Thoracic aorta (tissue), 2 donors: ENCODE measurements at places on chromosomes 1 and 21.

- DNase-seq: no peak
These were observed 32.9 kb downstream of the RASAL2 start for GRCh38 chr1:178126741-178127185.

GRCh38 chr1:11929849-11930248 is 3.6 kb upstream of the KIAA2013 start:
- peak; percentile 42 for DNase-seq

- DNase-seq: peak; percentile 31
These were observed 37.3 kb downstream of the PABPC4 start for GRCh38 chr1:39539252-39539790.

GRCh38 chr21:36747815-36748383 is 49.0 kb downstream of the SIM2 start:
- DNase-seq: no peak

DNA sequence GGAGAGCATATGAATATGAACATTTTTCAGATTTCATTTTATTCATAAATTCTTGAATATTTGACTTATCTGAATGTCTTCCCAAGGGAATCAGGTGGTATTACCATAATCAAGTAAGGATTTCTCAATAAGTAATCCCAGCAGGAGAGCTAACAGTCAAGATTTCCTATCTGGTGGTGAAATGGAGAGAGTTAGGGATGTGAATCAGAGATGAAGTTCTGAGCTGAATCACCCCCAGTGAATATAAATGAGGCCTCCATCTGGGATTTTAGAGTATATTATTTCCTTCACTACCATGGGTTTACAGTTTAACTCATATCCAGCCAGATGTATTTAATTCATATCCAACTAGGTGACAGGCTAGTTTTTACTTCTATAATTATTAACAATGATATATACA is 61.5 kb upstream of the RGS2 start:
- DNase-seq: no peak

DNA sequence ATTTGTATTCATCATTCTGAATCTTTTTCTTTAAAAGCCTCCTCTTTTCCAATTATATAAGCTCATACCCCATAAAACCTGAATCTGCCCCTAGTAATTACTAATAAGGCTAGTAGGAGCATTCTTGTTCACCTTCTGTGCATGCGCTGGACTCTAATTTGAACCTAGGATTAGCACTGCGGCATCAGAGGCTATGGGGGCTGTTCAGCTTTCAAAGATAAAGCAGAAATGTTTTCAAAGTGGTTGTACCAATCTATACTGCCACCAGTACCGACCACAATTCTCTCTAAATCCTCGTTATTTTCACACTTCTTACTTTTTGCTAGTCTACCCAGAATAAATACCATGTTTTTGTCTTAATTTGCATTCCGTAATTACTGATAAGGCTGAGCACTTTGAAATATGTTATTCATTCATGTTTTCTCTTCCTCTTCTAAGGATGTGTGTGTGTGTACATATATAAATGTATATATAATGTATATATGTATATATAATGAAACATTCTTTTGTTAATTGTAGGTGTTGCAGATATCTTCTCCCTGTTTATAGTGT is 1.6 kb upstream of the DDX59 start:
- DNase-seq: no peak

DNA sequence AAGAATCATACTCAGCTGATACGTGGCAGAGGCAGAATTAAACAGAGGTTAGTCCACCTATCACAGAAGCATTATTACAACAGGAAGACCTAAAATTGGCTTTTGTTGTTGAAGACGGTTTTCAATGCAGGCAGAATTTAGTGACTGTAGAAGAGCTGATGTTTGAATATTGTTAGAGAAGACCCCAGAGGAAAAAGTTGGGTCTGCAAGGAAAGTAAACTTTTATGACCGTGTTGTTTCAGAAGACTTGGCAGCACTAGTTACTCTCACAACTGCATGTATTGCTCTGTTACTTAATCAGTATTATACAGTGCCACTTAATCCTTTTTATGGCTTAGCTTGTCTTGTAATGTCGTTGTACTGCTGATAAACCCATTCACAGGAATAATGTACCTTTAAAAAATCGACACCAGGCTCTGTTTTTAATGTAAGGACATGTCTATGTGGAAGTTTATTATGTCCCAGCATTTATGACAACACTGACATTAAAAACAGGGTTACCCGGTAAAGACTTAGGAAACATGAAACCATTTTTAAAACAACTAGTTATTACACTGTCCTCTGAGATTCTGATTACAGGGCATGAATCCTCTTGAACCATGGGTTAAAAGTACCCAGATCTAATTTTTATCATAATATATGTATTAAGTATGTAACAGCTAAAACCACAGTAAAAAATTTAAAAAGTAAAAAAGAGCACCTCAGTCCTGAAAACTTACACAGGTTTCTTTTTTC is 235.4 kb downstream of the TTLL7 start:
- DNase-seq: no peak

DNA sequence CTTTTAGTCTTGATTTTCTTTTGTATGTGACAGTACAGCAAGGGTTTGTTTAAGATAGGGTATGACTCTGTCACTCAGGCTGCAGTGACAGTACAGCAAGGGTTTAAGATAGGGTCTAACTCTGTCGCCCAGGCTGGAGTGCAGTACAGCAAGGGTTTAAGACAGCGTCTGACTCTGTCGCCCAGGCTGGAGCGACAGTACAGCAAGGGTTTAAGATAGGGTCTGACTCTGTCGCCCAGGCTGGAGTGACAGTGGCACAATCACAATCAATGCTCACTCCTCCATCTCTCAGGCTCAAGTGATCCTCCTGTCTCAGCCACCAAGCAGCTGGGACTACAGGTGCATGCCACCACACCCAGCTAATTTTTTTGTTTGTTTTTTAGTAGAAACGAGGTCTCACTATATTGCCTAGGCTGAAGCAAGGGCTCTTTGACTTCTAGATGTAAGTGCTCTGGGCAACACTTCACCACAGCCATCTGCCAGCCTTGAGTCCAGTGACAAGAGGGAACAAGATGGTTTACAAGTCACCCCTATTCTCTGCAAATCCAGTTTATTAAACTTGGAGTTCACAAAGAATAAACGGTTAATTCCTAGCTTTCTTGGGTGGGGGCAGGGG is 965 bp upstream of the SH2D5 start:
- no peak for DNase-seq

DNA sequence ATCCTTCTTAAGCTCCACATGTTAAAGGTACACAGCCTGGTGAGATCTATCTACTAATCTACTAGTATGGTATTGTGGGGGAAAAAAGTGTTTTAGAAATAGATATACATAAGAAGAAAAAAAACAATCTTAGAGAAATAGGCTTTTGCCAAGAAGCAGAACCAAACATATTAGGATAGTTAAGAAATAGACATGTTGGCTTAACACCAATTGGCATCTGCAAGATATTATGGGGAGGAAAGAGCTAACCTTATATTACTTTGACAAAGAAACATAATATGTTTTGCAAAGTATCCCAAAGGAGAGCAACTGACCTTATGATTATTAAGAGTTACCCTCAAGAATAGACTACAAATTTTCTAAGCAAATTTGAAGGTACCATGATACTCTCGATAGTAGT is 202.9 kb downstream of the BRINP3 start:
- no peak for DNase-seq

- no peak for DNase-seq
These were observed 51.4 kb upstream of the GJA8 start for GRCh38 chr1:147851149-147851548.

GRCh38 chr21:45074818-45075595 is 627 bp downstream of the ADARB1 start:
- DNase-seq: no peak

GRCh38 chr21:15206514-15206913 is 141.7 kb upstream of the NRIP1 start:
- DNase-seq: no peak

DNA sequence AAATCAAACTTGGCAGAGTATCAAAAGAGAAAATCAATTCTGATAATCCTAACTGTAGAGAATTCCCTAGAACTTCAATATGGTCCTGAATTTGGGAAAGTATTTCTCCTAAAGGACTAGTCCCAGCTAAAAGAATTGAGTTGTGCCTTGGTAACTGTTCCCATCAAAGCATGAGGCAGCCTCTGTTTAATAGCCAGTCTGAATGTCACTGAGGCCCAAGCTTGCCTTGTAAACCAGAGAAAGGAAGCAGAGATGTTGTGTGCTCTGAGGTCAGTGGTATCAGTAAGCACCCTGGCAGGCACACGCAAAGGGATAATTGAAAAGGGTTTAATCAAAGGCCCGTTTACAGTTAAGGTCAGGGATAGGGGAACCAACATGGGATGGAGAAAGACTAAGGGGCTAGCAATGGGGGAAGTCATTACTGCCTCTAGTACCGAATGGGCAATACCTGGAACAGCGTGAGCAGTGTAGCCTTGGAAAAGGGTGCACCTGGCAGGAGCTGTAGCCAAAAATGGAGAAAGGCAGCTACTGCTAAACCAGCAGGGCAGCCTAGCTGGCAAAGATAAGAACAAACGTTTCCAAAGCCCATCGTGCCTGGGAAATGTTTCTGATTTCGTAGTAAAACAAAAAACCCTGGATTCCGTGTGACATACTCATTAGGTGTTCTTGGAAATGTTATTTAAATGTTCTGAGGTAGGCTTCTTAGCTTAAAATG is 635.5 kb downstream of the PLPP3 start:
- no peak for DNase-seq

DNA sequence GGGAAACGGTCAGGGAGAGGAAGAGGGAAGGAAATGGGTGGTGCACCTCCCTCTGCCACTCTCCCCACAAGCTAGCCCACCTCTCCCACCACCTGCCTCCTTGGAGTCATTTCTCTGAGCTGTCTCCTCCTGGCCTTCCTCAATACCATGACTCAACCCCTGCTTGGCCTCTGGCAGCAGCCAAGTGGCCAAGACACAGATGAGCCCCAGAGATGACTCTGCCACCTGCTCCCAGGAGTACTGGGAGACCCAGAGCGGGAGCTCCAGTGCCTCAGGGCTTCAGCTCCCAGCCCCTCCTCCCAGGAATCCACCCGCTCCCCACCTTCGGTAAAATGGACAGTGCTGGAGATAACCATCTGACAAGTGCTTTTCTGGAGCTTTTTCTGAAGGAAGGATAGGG is 2.6 kb downstream of the S100A16 start:
- no peak for DNase-seq

DNA sequence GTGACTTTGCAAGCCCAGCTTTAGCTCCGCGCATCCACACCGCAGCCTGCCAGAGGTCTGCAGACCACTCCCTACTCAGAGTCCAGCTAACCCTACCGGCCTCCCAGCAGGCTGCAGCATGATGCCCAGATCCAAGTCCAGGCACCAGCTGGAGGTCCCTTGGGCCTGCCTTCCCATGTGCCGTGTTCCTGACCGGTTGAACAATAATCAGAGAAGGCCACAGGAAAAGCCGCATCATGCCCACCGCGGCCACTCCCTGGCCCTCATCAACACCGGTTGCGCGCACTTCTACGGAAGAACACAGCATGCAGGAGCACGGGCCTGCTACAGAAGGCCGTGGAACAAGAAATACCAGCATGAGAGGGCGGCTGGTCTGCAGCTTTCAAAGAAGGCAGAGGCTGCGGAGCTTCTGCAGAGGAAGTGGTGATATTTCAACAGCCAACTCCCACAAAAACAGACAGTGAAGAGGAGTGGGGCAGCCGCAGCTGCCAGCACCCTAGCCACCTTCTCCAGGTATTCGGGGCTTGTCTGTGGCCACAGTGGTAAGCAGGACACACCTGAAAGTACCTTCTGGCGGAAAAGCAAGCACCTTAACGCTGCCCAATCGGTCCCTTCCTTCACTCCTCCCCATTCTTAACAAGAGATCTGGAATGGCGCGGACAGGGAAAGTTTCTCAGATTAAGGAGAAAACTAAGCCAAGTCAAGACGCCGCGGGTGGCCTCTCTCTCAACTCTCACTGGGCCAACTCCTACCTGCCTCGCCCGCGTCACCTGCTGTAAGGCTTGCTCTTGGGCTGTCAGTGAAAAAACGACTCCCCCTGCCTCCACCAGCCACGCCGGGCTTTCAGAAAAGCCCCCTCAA is 1.5 kb downstream of the PGBD5 start:
- no peak for DNase-seq

DNA sequence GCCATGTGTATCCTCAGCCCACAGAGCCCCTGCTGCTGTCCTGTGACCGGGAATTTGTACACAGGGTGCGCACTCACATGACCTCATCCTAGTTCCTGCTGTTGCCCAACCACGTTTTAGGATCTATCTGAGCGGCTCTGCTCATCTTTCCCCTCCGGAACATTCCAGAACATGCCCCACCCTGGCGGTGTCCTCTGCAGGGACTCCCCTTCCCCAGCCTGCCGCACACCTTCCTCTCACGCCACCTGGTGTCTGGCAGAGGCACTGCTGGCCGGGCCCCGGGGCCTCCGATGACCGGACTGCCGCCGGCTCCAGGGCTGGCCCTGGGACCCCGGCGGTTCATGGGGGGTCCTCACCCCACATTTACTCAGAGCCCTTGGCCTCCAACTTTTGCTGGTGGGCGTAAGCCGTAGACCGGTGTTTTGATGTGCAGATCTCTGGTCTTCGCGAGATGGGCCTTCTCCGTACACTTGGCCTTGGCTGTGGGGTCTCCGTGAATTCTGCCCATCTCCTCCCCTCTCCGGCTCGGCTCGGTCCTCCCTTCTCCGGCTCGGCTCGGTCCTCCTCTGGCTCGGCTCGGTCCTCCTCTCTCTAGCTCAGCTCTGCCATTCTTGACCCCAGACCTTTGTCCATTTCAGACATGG is 29.5 kb downstream of the ARHGEF16 start:
- no peak for DNase-seq

- DNase-seq: no peak
These were observed 819 bp upstream of the GPR3 start for GRCh38 chr1:27391511-27392095.

DNA sequence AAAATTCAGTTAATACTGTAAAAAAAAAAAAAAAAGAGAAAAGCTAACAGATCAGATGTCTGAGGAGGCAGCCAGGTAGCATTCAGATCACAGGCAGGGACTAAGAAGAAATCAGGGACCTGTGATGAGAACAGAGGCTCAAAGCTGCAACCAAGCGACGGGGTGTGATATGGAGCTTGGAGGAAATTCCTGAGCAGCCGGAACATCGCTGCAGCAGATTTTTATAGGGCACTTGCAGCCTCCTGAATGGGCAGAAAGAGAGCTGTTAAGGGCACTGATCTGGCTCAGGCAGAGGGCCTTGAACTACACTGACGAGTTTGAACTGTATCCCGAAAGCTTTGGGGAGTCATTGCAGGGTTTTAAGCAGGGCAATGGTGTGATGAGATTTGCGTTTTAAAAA is 315.4 kb downstream of the ADGRL2 start:
- DNase-seq: no peak

DNA sequence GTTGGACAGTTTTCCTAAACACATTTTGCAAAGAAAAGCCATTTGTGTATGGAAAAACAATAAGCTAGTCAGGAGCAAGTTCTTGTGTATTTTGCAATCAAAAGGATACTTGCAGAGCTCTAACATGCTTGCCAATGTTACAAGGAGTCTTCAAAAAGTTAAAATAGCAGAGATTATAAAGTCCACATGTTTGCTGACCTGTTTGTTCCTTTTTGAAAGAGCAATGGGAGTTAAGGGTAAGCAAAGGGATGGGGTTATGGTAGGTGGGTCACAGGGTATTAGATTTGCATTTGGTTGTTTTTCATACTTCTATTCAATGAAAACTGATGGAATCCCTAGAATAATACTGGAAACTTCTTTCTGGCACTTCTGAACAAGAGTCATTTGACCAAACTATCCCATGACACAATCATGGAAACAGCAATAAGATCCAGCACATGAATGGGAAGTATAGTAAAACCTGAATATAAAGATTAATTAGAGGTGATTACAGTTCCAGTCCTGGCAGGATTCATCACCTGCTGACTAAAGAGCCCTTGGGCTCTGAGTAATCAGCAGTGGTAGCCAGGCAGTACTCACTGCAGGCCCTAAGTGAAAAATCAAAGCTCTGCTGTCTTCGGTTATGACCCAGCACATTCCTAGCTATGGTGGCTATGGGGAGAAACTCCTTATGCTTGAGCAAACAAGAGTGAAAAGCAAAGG is 27.1 kb upstream of the ZC3H11B start:
- DNase-seq: no peak
